GM23248 (cell line): ENCODE measurements at places on chromosomes 5 and 9.
A peak's percentile ranks its signal among the peaks of the same experiment; 100 is the strongest.

GRCh38 chr5:132767150-132767549 lies 9.9 kb downstream of the SEPTIN8 start:
- no peak for DNase-seq

DNA sequence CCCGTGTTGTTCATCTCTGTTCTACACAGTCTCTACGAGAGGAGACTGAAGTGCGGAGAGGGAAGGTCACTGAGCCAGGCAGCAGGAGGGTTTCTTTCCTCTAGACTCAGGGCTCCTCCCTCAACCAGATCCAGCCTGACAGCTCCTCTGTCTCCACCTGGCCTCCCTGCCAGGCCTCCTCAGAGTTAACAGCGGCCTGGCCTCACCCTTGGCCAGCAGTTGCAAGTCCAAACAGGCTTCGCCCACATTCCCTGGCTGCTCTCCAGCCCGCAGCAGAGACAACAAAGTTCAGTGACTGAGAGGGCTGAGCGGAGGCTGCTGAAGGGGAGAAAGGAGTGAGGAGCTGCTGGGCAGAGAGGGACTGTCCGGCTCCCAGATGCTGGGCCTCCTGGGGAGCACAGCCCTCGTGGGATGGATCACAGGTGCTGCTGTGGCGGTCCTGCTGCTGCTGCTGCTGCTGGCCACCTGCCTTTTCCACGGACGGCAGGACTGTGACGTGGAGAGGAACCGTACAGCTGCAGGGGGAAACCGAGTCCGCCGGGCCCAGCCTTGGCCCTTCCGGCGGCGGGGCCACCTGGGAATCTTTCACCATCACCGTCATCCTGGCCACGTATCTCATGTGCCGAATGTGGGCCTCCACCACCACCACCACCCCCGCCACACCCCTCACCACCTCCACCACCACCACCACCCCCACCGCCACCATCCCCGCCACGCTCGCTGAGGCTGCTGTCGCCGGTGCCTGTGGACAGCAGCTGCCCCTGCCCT lies at the start of gene HRCT1:
HRCT1 (plus strand) TSS at position 291 of the 768 bp plus-strand sequence; CDS start at position 377, 86 bp downstream.
- peak; percentile 97 for DNase-seq

DNA sequence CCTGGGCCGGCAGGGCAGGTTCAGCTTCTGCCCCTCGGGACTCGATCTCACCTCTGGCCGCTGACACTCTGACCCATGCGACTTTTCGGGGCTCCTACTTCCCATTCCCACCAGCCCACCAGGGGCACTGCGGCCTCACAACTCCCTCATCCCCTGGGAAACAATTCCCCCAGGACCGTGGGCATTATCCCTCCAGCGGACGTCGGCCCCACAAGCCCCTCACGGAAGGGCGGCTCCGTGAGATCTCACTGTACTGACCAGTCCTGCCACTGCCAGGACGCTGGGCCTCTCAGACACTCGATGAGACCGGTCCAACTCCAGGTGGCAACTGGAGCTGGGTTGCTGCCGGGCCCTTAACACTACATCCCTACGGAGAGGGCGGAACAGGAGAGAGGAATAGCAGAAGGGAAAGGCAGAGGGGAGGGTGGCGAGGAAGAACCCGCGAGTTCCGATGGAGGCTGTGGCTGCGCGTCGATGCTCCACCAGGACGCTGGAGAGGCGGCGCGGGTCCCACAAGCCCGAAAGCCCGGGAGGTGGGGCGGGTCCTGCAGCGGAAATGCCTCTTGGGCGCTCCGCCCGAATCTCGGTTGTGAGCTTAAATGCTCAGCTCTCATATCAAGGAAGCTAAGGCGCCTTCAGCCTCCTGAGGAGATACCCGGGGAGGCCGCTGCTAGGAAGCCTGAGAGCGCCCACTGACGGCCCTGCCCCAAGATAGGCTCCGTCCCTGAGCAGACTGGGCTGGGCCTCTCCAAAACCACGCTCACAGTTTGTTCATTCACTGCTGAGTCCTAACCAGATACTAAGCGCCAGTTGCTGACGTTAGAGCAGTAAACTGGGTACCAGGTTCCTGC lies 36.3 kb downstream of the VCP start:
- peak; percentile 61 for DNase-seq

DNA sequence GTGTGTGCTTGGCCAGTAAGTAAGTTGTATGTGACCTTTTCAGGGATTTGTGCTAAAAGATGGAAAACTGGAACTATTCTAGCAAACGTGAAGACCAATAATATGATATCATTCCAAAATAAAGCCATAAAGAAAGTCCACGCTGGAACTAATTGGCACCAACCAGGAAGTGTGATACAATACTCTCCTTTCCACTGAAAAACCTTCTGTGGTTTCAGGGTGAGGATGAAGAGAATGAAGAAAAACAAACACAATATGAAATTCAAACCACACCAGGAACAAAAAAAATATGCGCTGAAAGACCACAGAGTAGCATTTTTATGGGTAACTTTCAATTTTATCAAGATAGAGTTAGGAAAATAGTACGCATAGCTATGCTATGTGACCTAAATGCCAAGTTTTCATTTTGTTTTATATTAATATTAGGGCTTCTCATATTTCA lies 105.8 kb downstream of the EFNA5 start:
- no peak for DNase-seq

DNA sequence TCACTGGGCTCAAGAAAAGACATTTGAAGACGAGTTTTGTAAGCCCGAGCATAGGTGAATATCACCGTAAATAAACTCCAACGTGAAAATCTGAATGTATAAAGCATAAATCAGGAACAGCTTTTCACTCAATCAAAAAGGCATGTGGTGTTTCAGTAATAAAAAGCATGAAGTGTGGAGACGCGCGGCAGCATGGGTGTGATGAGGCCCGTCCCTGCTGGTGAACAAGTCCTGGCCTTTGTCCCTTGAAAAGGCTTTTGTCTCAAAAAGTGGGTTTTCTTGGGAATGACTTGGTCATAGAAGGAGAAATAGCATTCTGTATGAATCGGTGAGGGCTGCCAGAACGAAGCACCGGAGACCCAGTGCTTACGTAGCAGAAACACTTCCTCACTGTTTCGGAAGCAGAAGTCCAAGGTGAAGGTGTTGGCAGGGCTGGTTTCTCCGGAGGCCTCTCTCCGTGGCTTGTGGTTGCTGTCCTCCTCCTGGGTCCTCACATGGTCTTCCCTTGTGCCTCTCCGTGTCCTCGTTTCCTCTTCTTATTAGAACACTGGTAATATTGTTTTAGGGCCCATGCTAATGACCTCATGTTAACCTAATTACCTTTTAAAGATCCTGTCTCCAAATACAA lies 24.9 kb downstream of the ROPN1L start:
- no peak for DNase-seq

GRCh38 chr5:64125521-64125920 lies 40.1 kb upstream of the RNF180 start:
- DNase-seq: no peak

- DNase-seq: peak; percentile 47
These were observed 26.4 kb downstream of the JADE2 start for GRCh38 chr5:134551901-134552300.
